ENCODE measurements at places on chromosomes 2 and 18. TPM values are rescaled to one million over a fixed set of nuclear protein-coding genes. Genes with fewer than 3 reads are reported as not detected.
A peak's percentile ranks its signal among the peaks of the same experiment; 100 is the strongest.

GRCh38 chr2:189370719-189371118, 70.6 kb upstream of the WDR75 start:
- no peaks in the 10 kb centered on the region for H3K27me3 ChIP-seq
- DNase-seq = no peak
- no peaks in the 10 kb centered on the region for H3K4me1 ChIP-seq
- no peaks in the 10 kb centered on the region for H3K36me3 ChIP-seq
- no peak overlapping the region for H3K27ac ChIP-seq
- no peak overlapping the region for H3K4me3 ChIP-seq

The CCDC150 gene
- total RNA-seq = 22.2 TPM

GRCh38 chr2:173240083-173240482, 114.6 kb upstream of the CDCA7 start:
- H3K27me3 ChIP-seq = peaks cover 9% of the 10 kb centered on the region
- H3K36me3 ChIP-seq = no peaks in the 10 kb centered on the region
- DNase-seq = no peak
- H3K4me1 ChIP-seq = peaks cover 16% of the 10 kb centered on the region
- no peak overlapping the region for H3K4me3 ChIP-seq

DNA sequence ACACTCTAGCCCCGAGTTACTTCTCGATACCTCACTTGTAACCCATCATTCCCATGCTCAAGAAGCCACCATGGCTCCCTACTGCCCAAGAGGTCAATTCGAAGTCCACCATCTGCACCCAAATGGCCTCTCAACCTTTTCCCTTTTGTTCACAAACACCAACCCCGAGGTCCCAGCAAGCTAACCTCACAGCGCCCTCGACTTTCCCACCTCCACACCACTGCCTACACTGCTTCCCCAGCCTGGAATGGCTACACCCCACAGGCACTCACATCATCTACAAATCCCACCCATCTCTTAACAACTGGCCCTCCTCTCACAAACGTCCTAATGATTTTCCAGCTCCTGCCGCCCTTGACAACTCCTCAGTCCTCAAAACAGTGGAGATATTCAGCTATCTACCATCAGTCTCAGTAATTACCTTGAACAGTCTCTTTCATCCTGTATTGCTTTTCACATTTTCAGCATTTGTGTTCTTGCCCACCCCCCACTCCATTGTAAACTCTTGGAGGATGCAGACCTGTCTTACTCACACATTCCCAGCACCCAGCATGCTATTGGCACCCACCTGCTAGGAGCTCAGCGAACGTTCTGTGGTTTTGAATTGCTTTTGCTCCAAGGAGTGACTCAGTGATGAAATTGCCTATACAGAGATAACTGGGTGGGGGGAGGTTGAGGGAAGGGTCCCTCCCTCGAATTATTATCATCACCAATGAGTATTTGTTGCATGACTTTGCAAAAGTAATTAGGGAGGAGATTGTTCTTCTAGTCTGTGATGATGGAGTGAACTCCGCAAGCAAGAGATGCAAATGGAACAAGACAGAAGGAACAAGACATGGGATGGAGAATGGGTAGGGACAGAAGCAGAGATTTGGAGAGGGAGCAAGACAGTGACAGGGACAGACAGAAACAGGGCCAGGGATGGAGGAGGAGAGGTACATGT, 106.8 kb downstream of the CYP26B1 start:
- H3K36me3 ChIP-seq = no peaks in the 10 kb centered on the region
- no peak overlapping the region for H3K4me3 ChIP-seq
- H3K27me3 ChIP-seq = peaks cover 7% of the 10 kb centered on the region
- no peak for DNase-seq
- no peak overlapping the region for H3K27ac ChIP-seq
- H3K4me1 ChIP-seq = no peaks in the 10 kb centered on the region

The SMIM21 gene
- total RNA-seq = not detected

DNA sequence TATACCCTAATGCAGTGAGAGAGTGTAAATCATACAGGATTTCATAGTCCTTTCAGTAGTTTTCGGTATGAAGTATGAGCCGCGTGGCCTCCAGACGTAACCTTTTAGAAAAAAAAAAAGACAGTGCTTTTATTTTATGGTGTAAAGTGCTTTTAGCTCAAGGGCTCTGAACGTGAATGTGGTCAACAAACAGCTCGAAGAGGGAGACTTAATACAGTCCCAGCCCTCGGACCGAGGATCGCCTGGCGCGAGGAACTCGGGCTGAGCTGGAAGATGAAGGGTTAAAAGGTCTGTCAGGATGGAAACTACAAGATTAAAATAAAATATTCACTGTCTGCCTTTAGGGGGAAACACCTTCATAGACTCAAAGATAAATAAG, 4.0 kb upstream of the BCL11A start:
- H3K27ac ChIP-seq = no peak overlapping the region
- peaks cover 37% of the 10 kb centered on the region for H3K4me1 ChIP-seq
- peaks cover 2% of the 10 kb centered on the region for H3K36me3 ChIP-seq
- H3K4me3 ChIP-seq = peak overlapping the region; percentile 83
- H3K27me3 ChIP-seq = peaks cover 71% of the 10 kb centered on the region
- no peak for DNase-seq

- H3K27ac ChIP-seq = no peak overlapping the region
- H3K4me3 ChIP-seq = no peak overlapping the region
- H3K27me3 ChIP-seq = no peaks in the 10 kb centered on the region
- H3K36me3 ChIP-seq = peaks cover 3% of the 10 kb centered on the region
- peaks cover 6% of the 10 kb centered on the region for H3K4me1 ChIP-seq
Observed at GRCh38 chr18:70128271-70128670, 77.2 kb downstream of the RTTN start.

GRCh38 chr2:194927489-194927888, 729.5 kb upstream of the SLC39A10 start:
- no peaks in the 10 kb centered on the region for H3K27me3 ChIP-seq
- H3K4me3 ChIP-seq = no peak overlapping the region
- H3K4me1 ChIP-seq = no peaks in the 10 kb centered on the region
- no peak overlapping the region for H3K27ac ChIP-seq
- no peak for DNase-seq

The GDF7 gene
- total RNA-seq = 0.07 TPM

DNA sequence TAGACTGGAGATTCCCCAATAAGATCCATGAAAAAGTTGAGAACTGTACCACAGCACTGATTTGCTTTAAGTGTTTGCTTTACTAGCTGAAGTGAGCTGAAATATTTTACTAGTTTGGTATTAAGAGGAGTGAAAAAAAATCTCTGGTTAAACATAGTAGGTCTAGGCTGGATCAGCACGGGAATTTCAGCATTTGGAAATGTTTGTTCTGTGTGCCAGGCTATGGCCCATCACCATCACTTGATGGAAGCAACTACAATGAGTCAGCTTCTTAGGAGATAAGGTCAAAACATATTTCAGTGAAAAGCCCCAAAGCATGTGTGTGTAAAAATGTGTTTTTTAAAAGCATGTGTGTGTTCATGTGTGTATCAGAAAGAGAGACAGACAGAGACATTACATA, 131.4 kb upstream of the DNMT3A start:
- no peak overlapping the region for H3K27ac ChIP-seq
- no peak for DNase-seq
- no peaks in the 10 kb centered on the region for H3K27me3 ChIP-seq
- peaks cover 7% of the 10 kb centered on the region for H3K36me3 ChIP-seq

- H3K4me3 ChIP-seq = no peak overlapping the region
- no peak for DNase-seq
- H3K4me1 ChIP-seq = no peaks in the 10 kb centered on the region
- H3K36me3 ChIP-seq = peaks cover 4% of the 10 kb centered on the region
- H3K27ac ChIP-seq = no peak overlapping the region
Observed at GRCh38 chr2:58081000-58081399, 34.4 kb downstream of the VRK2 start.

The SETBP1 gene
- 13.8 TPM for total RNA-seq
